ENCODE measurements at places on chromosomes 1 and 21.
A peak's percentile ranks its signal among the peaks of the same experiment; 100 is the strongest.

- no peak for DNase-seq
Observed at GRCh38 chr1:16207318-16208269, 4.9 kb downstream of the ARHGEF19 start.

GRCh38 chr1:205926636-205927035, 16.6 kb downstream of the SLC26A9 start:
- DNase-seq = no peak

GRCh38 chr1:24161270-24161669, 18.3 kb upstream of the IL22RA1 start:
- DNase-seq = no peak

- no peak for DNase-seq
Observed at GRCh38 chr1:206742719-206743383, 27.7 kb upstream of the IL19 start.

GRCh38 chr1:29387210-29387609, 150.9 kb downstream of the PTPRU start:
- no peak for DNase-seq

DNA sequence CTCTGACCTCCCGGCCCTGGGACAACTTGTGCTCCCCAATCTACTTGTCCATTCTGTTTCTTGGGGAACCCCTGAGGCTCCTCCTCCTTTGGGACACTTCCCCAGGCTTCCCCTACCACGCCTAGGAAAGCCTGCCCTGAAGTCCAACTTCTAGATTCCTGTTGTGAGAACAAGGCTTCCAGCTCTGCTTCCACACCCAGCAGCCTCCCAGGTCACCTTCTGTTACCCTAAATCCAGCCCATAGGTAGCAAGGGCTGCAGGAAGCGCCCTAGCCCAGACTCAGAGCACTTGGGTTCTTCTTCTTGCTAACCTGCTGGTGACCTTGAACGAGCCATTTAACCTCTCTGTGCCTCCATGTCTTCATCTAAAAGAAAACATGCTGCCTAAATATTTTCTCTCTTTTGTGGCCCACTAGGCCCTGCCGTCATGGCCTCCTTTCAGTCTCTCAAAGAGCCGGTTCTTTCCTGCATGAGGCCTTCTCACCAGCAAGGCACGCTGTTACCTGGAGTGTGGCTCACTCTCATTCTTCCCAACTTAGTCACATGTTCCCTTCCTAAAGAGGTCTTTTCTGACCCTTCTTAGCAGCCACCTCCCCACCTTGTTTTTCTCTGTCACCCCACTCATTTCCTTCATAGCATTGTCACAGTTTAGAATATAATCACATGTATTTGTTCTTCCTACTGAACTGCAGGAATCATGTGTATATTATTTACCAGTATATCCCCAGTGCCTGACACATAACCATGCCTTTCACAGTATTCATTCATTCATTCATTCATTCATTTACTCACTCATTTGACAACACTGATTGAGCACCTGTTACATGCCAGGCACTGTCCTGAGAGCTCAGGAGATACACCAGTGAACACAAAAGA, 1.4 kb downstream of the CAPN2 start:
- DNase-seq = no peak

GRCh38 chr1:25631750-25632485, 15.3 kb downstream of the MAN1C1 start:
- DNase-seq = no peak

- DNase-seq = peak; percentile 72
Observed at GRCh38 chr1:50332941-50333594, 90.2 kb downstream of the DMRTA2 start.

- no peak for DNase-seq
Observed at GRCh38 chr1:248849152-248849551, 9.7 kb downstream of the ZNF692 start.

DNA sequence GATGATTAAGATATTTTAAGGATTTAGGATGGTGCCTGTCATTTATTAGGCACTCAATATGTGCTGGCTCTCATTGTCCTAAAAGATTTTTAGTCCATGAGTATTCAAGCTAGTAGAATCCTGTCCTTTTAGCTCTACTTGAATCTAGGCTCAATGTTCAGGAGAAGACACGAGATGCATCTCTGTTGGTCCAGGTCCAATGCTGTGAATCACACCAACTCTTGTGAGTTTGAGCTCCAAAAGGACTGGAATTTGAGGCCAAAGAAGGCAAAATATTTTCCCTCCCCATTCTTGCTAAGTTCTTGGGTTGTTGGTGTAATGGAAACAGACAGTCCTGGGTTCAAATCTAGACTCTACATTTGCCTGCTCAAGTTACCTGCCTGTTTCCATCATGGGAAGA, 1.4 kb upstream of the PODN start:
- no peak for DNase-seq

DNA sequence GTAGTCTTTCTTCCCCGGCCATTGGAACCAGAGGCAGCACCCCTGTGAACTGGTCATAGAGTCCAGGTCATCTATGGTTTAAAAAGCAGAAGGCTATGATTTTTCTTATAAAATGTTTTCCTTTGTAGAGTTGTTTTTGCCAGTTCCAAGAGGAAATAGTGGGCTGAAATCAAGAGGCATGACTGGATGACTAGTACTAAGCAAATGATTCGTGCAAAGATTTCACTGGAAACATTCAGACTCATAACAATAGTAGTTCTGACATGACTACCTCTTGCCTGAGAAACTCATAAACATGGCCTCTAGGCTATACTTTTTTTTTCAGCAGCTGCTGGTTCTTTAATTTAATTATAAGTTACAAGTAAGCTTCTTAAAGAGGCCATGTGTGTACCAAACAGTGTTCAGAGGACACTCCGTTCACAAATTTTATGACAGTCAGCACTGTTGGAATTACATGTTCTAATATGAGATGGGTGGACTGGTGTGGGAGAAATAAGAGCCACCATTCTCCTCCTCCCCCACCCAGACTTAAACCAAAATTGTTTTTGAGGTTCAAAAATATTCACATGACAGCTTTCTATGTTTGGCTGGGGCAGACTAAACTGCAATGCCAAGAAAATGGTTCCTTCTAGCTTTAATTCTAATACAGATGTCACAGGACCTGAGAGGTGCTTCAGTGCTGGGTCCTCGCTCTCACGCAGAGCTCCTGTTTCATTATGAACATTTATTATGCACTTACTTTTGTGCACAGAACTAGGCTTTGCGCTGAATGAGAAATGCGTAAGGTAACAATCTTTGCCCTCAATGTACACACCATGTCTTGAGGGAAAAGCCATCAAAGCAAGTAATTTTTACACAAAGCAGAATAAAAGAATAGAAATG, 147.5 kb downstream of the ZC3H11B start:
- no peak for DNase-seq

DNA sequence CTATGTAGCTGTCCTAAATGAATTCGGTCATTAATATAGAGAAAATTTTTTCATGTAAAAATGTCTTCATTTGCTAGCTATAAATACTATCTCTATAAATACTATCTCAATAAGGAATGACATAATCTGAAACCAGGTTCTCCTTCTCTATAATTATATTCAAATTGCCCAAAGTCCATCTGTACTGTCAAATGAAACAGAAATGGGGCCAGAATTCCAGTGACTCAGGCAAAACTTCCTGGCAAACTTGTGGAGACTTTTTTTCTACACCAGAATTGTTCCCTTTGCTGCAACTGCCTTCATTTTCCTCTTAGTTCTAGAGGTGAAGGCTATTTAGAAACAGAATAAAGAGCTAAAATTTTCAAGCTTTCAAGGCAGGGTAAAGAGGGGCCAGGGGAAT, 152.5 kb downstream of the KCNH1 start:
- no peak for DNase-seq

- DNase-seq = no peak
Observed at GRCh38 chr1:98556521-98557158, 104.9 kb upstream of the SNX7 start.

DNA sequence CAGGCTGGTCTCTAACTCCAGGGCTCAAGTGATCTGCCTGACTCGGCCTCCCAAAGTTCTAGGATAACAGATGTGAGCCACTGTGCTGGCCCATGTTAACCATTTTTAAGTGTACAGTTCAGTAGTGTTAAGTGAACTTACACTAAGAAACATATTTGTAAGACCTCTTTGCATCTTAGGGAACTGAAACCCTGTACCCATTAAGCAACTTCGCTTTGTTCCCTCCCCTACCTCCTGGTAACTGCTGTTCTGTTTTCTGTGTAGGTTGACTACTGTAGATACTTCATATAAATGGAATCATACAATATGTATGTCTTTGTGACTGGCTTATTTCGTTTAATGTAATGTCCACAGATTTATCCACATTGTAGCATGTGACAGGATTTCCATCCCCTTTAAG, 11.0 kb downstream of the NUDC start:
- no peak for DNase-seq

- DNase-seq = peak; percentile 50
Observed at GRCh38 chr1:18256282-18257235, 149.0 kb downstream of the IGSF21 start.

DNA sequence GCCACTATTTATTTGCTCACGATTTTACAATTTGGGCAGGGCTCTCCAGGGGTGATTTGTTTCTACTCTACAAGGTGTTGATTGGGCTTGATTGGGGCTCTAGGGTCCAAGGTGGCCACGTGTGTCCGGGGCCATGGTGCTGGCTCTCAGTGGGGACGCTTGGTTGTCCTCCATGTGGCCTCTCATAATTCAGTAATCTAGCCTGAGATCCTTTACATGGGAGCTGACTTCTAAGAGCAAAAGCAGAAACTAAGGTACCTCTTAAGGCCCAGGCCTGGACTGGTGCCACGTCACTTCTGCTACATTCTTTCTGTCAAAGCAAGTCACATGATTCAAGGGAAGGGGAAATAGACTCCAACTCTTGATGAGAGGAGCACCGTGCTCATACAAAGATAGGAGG, 8.1 kb upstream of the PSRC1 start:
- peak; percentile 83 for DNase-seq

- DNase-seq = no peak
Observed at GRCh38 chr1:36773827-36774541, 260.3 kb downstream of the GRIK3 start.

DNA sequence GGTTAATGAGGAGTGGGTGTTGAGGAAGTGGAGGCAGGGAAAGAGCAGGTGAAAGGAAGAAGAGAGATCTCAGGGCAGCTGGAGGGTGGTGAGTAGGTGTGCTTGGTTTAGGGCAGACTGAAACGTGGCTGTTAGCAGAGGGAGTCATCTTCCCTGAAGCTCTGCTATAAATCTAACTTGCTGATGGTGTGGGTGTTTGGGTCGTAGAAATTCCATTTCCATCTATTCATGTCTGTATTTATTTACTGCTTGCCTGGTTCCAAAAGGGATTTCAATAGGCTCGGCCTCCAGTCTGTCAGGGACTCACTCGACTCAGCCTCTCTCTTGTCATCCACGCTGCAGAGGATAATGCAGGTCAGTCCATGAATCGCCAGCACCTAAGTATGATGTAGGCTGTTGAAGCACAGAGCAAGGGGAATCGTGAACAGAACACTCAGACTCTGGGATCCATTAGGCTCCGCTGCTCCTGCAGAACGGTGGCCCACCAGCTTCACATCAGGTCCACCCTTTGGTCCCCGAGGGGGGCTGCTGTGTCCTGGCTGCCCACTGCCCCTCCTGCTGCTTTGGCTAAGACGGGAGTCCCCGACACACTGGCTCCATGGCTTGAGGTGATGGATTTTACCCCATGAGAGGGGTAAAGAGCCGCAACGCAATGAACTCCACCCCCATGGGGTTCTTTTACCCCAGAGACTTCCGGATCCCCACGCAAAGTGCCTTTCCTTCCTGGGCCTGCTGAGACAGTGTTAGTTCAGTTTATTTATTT, 156.2 kb downstream of the RHOU start:
- no peak for DNase-seq

- no peak for DNase-seq
Observed at GRCh38 chr21:45768740-45769048, 125.2 kb downstream of the PCBP3 start.

DNA sequence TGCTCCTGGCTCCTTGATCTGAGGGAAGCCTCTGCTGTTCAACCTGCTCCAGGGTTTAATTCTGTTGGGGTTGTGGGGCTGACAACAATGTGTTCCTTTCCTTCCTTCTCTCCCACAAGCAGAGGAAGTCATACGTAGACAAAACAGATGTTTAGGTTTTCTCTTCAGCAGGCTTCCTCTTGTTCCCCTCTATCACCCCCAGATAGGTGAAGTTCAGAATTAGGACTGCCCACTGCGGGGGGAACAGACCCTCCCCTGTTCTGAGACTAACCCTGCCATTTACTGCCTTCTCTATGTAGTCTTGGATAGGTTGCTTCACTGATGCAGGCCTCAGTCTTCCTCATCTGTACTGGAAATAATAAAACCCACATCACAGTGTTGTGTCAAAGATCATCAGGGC, 30.0 kb upstream of the NRDC start:
- DNase-seq = no peak

GRCh38 chr21:46062471-46063211, 35.3 kb upstream of the COL6A2 start:
- DNase-seq = no peak

GRCh38 chr1:24052220-24052619, 59.7 kb downstream of the MYOM3 start:
- no peak for DNase-seq

DNA sequence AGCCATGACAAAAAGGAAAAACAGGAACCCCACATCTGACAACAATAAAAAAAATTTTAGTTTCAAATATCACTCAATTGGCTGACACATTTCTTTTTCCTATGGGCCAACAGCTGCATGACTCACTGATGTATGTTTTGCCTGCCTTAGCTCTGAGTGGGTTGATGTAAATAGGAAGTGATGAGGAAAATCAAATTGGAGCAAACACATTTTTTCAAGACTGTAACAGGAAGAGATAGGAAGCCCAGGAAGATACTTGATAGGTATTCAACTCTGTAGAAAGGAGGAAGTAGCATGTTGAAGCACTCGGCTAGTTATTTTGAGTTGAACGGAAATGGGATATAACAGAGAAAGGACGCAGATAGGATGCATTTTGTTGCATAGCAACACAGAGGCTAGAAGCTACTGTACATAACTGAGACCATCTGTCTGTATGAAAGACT, 168.0 kb upstream of the NR5A2 start:
- no peak for DNase-seq

Data from lower lobe of right lung (tissue), 2 donors.